ENCODE measurements at places on chromosomes 13 and 19.

DNA sequence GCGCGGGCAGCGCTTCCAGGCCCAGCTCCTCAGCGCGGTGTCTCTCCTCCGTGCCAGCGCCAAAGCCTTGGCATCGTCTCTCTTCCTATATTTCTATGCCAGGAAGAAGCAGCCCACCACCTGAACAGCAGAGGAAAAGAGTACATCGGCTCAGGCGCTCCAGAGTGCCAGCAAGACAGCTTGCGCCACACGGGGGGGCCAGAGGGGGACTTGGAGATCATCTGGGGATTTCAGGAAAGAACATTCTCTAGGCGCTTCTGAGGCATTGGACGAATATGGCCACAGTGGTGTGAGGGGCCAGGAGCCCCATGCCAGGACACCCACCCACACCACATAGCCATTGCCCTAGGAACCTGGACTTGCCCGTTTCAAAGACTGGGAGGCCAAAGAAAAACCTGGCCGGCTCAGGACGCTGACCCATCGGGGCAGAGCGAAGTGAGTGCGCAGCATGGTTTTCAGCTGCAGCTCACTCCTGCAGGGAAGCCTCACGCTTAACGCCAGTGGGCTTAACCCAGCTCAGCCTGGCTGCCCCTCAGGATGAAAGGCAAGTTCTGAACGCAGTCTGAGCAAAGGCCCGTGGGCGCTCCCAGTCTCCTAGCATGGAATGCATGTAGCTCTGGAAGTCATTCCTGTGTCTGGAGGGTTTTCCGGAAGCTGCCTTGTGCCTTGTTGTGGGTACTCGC is 62.1 kb downstream of the GGACT start:
- no peak for DNase-seq

DNA sequence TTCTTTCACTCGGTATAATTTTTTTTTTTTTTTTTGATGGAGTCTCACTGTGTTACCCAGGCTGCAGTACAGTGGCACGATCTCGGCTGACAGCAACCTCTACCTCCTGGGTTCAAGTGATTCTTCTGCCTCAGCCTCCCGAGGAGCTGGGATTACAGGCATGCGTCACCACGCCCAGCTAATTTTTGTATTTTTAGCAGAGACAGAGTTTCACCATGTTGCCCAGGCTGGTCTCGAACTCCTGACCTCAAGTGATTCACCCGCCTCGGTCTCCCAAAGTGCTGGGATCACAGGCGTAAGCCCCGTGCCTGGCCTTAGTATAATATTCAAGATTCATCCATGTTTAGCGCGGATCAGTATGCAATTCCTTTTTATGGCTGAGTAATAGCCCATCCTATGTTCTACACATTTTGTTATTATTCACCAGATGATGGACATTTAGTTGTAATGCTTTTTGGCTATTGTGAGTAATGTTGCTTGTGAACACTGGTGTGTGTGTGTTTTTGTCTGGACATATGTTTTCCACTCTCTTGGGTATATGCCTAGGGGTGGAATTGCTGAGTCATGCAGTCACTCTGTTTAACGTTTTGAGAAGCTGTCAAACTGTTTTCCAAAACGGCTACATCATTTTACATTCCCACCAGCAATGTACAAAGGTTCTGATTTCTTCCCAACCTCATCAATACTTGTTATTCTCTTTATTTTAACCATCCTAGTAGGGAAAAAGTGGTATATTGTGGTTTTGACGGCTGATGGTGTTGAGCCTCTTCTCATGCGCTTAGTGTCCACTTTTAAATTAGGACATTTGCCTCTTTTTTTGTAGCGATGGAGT is 22.9 kb downstream of the PLEKHF1 start:
- DNase-seq: no peak

- no peak for DNase-seq
These were observed 40.6 kb downstream of the DCLK1 start for GRCh38 chr13:36090592-36090991.

- peak; percentile 73 for DNase-seq
These were observed 13.5 kb upstream of the TLE5 start for GRCh38 chr19:3075605-3076431.

- no peak for DNase-seq
These were observed 2.1 kb upstream of the GPC6 start for GRCh38 chr13:93224535-93224934.

DNA sequence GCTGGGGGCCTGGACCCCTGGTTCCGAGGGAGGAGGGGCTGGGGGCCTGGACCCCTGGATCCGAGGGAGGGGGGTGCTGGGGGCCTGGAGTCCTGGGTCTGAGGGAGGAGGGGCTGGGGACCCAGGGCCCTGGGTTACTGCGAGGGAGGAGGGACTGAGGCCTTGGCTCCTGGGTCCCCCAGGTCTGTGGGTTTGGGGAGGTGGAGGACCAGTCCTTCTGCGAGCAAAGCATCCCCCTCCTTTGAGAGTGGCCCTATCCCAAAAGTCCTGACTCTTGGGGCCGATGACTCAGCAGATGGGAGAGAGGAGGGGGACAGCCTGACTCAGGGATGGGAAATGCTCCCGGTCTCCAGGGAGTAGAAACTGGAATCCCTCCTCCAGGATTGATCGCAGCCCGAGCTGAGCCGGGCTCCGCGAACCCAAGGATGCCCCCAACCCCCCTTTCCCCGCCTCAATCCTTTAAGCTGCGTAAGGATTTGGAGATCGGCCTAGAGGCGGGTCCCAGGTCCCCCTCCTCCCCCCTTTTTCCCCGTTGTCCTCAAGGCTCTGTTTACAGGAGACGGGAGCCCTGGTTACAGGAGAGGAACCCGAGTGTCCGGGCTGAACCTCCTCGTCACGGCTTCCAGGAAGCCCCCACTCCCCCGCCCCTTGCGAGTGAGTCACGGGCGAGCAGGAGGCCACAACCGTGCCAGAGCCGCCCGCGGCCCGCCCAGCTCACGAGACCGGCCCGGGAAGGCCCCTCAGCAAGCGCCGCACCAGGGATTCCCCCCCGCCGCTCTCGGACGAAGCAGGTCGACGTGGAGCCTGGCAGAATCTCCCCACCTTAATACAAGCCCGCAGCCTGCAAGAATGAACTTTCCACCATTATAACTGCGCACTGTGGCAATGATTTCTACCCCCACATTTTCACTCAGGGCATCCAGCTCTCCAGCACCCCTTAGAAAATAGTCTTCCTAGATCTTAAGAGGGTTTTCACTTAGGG is 3.0 kb upstream of the ZFP36 start:
- peak; percentile 99 for DNase-seq

DNA sequence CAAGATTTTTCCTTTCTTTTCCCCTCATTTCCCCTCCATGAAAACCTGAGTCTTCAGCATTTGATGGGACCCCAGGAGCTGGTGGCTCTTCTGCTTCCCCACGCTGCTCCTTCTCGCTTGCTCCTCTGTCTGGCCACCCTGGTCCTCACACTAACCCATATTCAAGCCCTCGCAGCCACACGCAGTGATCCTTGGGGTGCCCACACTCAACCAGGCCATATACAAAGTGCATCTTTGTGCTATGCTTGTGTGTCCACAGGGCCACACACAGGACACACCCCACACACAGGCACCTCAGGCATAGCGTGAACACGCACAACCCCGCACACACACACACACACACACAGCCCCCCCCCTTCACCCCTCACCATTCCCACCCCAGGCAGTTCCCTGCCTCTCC is 132.1 kb downstream of the URI1 start:
- no peak for DNase-seq

- DNase-seq: peak; percentile 71
These were observed 5.8 kb downstream of the FTL start for GRCh38 chr19:48970923-48971395.

- DNase-seq: no peak
These were observed 46.2 kb upstream of the SOX21 start for GRCh38 chr13:94758436-94758960.

DNA sequence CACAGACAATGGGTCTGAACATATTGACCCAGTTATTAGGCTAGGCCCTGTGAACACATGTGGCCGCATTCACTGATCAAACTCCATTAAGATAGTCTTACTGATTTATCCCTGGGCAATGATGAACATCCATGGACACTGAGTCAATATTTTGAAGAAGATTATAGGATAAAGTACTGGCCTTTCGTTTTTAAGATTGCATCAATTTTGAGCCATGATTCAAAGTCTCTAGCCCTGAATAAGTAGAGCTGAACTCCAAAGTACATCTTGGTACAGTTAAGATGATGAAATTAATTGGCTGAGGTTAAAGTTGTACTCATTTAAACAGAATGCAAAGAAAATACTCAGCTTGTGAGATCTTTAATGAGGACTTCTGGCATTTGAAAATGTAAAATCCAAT is 1581.9 kb downstream of the EFNB2 start:
- no peak for DNase-seq

DNA sequence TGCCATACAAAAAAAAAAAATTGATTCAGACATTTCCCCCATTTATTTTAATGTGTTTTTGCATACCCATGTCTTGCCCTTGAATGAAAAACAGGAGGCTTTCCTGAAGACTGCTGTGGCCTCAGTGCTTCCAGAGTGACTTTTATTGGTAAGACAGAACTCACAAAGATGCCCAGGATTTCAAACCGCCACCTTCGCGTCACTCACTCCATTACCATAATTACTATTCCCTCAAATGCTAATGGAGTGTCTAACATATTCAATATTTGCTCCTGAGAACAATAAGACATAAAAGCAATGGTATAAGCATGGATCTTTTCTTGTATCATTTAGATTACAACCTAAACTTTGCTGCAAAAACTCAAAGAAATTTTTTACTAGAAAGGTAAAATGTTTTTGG is 282.2 kb upstream of the SOX21 start:
- DNase-seq: no peak

DNA sequence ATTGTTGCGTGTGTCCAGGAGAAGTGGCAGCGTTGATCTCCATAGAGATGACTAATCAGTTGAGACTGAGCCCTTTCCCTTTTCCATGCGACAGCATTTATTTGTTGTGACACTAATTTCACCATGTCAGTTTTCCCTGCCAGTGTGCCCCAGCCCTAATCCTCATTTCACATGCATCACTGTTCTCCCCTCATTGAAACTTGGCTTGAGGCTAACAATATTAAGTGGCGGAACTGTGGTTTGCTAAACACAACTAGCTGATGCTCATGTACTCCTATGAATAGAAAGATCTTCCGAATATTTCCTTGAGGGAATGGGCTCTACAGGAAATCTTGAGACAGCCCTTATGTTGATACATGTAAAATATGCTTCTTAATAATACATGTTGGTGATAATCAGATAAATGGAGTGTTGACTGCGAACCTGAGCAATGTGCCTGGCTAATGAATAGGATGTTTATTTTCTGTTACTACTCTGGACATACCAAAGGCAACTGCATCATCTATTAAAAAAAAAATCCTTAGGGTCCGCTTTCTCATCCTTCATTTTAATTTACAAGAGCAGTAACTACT is 258.6 kb downstream of the ATP8A2 start:
- no peak for DNase-seq

DNA sequence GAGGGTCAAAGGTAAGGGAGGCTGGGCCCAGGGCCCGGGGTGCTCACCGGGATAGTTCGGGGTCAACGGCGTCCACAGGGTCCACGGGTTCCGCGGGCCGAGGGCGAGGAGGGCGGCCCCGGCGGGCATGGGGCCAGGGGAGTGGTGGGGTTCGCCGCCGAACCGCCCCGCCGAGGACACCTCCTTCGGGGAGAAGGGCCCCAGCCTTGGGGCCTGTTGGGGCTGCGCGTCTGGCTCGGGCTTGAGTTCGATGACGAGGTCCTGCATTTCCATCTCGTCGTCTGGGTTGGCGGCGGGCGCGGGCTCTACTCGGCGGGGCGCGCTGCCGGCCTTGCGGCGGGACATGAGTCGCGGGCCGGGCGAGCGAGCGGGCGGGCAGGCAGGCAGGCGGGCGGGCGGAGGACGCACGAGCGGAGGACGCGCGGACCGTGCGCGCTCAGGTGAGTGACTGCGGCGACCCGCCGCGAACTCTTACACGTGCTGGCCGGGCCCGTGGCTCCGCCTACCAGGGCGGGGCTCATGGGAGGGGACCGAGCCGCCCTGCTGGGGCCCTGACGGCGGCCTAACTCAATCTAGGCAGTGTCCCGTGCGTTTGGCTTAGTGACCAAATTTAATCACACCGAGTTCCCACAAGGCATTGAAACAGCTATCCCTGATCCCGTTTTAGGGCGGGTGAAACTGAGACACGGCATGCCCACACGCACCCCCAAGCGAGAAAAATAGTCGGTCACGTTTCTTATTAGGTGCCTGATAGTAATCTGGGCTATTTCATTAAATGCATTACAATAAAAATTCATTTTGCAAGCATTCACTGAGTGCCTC is at the start of gene ZNF296:
Gene ZNF296, minus strand, starts transcription at position 450 of the 822 bp plus-strand sequence. Its CDS starts 105 bp downstream, at position 345.
- DNase-seq: no peak

GRCh38 chr19:33403221-33403972 is 29.9 kb downstream of the CEBPG start:
- no peak for DNase-seq

- no peak for DNase-seq
These were observed 739.9 kb upstream of the PRR20A start for GRCh38 chr13:56400774-56401173.

- DNase-seq: no peak
These were observed 11.5 kb upstream of the KANK2 start for GRCh38 chr19:11208561-11209471.

GRCh38 chr13:19763618-19764017 is 19.1 kb downstream of the PSPC1 start:
- no peak for DNase-seq

GRCh38 chr13:60433505-60433904 is 36.5 kb downstream of the TDRD3 start:
- no peak for DNase-seq

DNA sequence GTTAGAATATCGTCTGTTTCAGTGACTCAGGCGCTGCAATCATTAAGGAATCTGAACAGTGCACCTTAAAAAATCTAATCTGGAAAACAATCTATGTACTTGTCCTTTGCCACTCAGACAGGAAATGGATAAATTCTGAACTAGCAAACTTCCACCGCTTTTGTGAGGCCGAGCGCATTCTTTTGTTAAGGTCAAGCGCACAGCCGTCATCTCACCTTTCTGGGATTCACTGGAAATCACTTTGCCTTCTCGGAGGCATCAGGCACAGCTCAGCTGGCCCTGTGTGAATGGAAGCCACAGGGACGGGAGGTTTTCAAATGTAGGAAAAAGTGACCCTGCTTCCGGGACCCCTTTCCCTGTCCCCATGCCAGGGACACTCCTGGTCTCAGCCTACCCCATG is 28.2 kb upstream of the SPACA7 start:
- no peak for DNase-seq

DNA sequence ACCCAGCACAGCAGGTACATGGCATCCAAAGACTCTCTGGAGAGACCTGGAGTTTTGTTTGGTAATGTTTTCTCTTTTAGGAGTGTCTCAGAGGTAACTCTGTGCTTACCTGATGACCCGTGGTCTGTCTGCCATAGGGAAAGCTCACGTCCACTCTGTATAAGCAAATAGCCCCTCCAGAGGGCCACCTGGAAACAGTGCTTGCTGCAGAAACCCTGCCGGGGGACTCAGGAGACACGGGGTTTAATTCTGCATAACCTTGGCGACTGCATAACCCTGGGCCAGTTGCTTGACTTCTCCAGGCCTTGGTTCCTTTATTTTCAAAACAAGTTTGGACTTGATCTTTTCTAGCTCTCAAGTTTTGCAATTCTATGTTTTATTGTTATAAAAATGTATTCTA is 187.2 kb upstream of the SOX1 start:
- no peak for DNase-seq
